Amniotic epithelial cell (primary cell): ENCODE measurements at places on chromosomes 5 and 9.
A peak's percentile ranks its signal among the peaks of the same experiment; 100 is the strongest.

- no peak for DNase-seq
Observed at GRCh38 chr5:32332966-32333365, 20.2 kb upstream of the MTMR12 start.

DNA sequence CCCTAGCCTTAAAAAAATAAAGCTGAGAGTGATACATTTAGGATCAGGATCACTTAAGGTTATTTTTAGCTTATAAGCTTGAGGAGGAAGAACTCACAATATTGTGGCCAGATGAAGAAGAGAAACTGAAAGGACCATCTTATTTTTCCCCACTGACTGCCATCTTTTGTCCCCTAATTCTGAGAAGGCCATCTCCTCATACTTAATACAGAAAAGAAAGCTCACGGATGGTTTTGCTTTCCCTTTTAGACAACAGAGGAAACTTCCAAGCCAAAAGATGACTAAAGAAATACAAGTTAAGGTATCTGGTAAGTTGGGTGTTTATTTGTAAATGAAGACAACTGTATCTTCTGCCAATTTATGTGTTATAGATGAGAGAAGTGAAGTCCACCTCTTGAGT is 36.4 kb downstream of the ERAP1 start:
- DNase-seq = no peak

GRCh38 chr5:114050087-114050486 is 311.8 kb upstream of the KCNN2 start:
- DNase-seq = no peak

- no peak for DNase-seq
Observed at GRCh38 chr5:141623611-141624010, 4.8 kb upstream of the DIAPH1 start.

- no peak for DNase-seq
Observed at GRCh38 chr9:109512170-109512756, 14.2 kb upstream of the PTPN3 start.

DNA sequence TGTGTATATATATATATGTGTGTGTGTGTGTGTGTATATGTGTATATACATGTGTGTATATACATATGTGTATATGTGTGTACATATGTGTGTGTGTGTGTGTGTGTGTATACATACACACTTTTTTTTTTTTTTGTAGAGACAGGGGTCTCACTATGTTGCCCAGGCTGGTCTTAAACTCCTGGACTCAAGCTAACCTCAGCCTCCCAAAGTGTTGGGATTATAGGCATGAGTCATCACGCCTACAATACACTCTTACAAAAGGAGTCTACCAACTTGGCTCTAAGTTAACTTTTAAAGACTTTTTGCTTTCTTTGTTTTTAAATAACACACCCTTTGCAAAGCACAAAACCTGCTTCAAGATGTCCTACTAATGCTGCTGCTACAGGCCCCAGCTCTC is 2.1 kb downstream of the C9orf78 start:
- DNase-seq = peak; percentile 40

DNA sequence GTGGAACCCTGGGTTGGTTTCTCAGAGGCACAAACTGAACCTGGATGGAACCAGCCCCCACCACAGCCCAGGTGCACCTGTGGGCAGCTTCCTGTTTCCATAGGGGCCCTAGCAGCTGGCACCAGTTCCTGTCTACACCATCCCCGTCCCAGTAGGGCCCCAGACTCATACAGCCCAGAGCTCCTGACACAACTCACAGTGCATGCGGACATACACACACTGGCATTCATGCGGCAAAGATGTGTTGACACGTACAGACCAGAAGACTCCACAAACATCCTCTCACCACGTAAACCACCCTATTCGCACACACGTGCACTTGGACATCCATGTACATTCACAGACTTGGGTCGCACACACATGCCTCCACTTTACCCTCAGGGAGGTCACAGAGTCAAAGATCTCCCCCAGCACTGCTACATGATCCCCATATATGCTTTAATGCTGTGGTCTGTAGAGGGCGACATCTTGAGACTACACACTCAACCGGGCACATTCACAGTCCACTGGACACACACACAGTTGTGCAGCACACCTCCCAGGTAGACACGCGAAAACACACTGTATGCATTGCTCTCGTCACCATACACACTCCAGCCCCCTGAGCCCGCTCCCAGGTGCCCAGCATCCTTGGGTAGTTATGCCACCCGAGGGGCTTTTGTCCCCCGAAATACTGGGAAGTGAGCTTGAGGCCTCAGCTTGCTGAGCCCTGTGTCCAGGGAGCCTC is 22.4 kb downstream of the CXXC5 start:
- DNase-seq = peak; percentile 33
